ENCODE measurements at places on chromosomes 4 and X.

- DNase-seq: no peak
These were observed 355.1 kb downstream of the HS3ST1 start for GRCh38 chr4:11073621-11074051.

- no peak for DNase-seq
These were observed 68.0 kb upstream of the ATXN3L start for GRCh38 chrX:13387666-13388494.

- no peak for DNase-seq
These were observed at the start of gene CD99 for GRCh38 chrX:2690856-2691542. TSS of gene CD99 (plus strand) at chrX:2691295. CDS start at chrX:2691361, 66 bp downstream.

DNA sequence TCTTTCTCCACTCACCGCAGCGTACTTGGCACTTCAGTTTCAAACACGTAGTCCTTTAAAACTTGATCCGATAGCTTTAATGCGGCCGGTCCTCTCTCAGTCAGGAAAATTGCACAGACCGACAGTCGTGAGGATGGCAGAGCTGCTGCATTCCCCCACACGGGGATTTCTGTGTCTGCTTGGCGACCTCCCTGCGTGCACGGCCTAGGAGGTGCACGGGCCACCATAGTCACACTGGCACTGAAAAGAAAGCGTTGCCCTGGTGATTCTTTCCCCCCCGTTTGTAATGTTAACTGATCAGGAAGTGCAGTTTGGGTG, 10.3 kb downstream of the AKAP17A start:
- no peak for DNase-seq

DNA sequence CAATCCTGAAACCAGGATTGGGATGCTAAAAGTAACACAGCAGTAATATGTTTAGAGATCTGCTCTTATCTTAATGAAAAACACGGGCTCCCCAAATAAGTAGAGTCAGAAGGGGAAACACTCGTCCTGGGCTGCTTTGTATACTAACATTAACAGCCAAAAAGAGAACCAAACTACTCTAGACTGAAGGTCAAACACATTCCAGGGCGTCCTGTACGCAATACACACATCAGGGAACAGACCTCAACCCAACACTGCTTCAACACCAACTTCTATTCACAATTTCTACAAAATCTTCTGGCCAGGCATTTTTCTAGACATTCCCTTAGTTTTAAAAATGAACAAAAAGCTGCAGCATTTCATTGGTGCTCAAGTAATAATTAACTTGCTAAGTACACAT, 21.4 kb downstream of the FAT1 start:
- no peak for DNase-seq

DNA sequence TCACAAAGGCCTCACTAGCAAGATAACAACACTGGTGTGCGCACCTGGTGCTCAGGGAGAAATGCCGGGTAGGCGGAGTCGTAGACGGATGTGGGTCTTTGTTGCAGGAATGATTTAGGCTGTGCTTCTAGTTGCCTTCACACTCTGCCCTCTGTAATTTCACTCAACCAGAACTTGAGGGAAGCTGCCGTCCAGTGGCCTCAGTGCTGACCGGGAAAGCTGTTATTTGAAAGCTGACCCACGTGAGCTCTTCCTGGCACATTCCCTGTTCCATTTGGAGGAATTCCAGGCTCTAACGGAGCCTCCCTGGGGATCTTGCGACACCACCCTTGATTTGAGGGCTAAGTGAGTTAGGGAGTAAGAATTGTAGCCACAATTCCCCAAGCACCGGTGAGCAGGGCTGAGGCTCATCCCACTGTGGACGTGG, 15.9 kb downstream of the SH3TC1 start:
- no peak for DNase-seq

GRCh38 chrX:152070144-152070543, 68.2 kb downstream of the MAGEA10 start:
- DNase-seq: no peak

GRCh38 chr4:170497112-170497511, 407.4 kb upstream of the AADAT start:
- DNase-seq: no peak

DNA sequence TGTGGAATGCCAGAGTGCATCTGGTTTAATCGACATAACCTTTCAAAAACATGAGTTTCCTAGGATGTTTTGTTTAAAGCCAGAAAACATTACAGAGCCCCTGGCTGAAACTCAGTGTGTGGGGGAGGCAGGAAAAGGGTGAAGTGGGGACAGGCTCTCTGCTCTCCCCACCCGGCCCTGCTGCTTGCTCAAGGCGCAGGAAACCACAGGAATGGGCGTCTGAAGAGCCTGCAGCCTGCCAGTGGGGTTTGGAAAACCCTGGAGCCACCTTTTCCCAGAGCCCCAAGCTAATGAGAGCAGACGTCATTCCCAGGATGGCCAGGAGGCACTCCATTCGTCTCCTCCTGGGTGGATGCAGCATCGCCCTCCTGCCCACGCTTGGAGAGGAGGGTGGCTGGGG, 240.6 kb downstream of the AFAP1 start:
- no peak for DNase-seq

GRCh38 chr4:90889171-90889570, 762.0 kb downstream of the CCSER1 start:
- no peak for DNase-seq

DNA sequence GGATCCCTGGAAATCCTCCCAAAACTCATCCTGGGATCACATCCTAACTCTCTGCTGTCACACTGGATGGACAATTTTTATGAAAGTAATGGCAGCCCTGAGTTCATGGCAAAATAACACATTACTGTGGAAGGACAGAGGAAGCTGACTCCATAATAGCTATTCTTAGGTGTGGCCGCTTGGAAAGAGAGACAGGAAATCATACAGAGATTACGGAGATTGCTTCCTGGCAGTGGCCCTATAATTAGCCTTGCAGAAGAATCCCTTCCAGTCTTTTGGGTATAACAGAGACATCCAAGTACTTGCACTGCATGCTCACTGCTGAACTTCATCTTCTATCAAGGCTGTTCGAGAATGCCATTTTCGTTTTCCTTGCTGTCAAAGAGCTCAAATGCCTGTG, 133.1 kb upstream of the VCX start:
- DNase-seq: no peak

DNA sequence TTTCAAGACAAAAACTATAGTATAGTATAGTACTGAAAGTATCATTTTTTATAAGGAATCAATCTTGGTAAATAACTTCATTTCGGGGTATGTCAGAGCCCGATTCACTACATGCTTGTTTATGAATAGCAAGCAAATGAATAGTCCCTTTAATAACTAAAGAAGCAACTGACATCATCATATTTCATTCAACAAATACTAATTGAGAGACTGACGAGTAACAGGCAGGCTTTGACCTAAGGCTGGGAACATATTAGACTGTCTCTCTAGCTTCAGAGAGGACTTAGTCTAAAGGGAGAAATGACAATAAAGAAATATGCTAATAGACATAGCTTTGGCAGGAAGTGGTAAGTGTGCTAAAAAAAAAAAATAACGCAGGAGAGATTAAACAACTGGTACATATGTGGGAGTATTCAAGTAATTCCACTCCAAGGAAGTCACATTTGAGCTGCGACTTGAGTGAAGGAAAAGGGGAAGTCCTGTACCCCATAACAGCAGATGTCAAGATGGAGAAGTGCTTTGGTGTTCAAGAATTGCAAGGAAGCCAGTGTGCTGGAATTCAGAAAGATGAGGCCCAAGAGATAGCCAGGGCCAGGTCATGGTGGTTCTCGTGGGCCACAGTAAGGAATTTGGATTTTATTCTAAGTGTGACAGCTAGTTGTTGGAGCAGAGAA, 284.9 kb downstream of the FBXO8 start:
- no peak for DNase-seq

DNA sequence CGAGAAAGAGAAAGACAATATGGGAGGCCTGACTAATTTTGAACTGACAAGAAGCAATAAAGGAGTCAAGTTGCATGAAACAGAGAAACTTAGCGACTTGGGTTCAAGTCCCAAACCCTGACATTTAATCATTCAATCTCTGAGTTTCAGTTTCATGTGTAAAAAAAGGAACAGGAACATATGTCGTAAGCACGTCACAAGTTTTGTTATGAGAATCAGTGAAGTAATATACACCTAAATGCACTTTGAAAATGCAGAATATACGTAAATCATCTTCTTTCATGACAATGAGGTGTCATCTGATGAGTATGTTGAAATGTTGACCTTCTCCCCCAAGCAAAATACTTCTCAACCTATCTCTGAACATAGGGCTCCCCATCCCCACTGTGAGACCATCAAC, 10.4 kb downstream of the ACOT9 start:
- no peak for DNase-seq

DNA sequence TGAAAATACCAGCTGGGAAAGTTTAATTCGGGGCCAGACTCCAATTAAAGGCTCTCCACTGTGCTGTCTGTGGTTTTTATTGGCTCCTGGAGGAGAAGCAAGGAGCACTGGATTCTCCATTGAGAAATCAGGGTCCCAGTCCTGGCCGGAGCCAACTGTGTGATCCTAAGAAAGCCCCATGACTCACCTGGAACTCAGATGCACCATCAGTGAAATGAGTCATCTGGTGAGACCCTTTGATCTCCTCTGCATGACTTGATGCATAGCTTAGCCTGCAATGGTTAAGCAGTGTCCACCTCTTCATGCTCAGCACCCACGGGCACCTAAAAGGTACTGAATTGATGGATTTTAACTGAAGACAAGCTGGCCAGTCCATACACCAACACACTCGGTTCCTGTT, 119.2 kb upstream of the VCX3B start:
- DNase-seq: no peak

GRCh38 chr4:97110506-97110905, 1032.8 kb downstream of the STPG2 start:
- DNase-seq: no peak

- no peak for DNase-seq
These were observed 472.5 kb downstream of the STPG2 start for GRCh38 chr4:97670703-97671269.

GRCh38 chr4:82891707-82892466, 934 bp upstream of the SEC31A start:
- DNase-seq: no peak

GRCh38 chr4:140256335-140256734, 102.4 kb upstream of the MAML3 start:
- DNase-seq: no peak

DNA sequence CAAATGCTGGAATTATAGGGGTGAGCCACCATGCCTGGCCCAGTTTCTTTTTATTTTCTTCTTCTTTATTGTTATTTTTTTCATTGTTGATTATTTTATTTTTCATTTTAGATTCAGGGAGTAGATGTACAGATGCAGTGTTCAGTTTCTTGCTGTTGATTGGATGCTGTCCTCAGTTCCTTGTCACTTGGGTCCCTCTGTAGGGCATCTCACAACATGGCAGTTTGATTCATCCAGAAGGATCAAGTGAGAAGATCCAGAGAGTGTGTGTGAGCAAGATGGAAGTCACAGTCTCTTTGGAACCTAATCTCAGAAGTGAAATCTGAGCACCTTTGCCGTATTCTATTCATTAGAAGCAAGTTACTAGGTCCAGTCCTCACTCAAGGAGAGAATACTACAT, 20.9 kb downstream of the HMGB3 start:
- DNase-seq: no peak

DNA sequence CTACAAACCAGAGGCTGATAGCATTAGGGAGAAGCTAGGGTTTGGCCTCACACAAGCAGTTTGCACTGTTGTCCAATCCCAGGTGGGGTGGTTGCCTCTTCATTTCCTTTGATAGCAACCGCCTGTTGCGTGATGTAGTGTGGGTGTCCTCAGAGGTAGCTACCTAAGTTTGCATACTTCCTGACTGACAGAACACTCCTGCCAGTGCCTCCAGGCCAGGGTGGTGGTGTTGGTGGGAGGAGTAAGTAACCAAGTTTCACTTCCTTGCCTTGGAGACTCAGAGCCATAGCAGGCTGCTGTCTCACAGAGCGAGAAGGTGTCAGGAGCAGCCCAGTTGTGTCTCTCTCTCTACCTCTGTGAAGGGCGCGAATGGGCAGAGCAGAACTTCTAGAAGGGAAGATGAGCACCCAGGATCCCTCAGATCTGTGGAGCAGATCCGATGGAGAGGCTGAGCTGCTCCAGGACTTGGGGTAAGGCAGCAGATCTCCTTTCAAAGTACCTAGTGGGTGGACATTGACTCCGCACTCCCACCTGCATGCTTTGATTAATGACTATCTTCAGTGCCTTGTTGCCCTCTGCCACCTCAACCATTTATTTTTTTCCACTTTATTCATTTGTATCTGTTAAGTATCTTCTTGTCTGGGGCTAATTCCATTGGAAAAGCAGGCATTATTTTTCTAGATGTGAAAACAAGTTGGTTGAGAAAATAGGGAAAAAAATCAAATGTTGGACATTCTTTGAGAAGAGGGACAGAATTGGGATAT, at the start of gene DAPP1:
Gene DAPP1 (plus strand): TSS at position 283 of the 764 bp plus-strand sequence. CDS start 87 bp downstream, at position 370.
- no peak for DNase-seq

DNA sequence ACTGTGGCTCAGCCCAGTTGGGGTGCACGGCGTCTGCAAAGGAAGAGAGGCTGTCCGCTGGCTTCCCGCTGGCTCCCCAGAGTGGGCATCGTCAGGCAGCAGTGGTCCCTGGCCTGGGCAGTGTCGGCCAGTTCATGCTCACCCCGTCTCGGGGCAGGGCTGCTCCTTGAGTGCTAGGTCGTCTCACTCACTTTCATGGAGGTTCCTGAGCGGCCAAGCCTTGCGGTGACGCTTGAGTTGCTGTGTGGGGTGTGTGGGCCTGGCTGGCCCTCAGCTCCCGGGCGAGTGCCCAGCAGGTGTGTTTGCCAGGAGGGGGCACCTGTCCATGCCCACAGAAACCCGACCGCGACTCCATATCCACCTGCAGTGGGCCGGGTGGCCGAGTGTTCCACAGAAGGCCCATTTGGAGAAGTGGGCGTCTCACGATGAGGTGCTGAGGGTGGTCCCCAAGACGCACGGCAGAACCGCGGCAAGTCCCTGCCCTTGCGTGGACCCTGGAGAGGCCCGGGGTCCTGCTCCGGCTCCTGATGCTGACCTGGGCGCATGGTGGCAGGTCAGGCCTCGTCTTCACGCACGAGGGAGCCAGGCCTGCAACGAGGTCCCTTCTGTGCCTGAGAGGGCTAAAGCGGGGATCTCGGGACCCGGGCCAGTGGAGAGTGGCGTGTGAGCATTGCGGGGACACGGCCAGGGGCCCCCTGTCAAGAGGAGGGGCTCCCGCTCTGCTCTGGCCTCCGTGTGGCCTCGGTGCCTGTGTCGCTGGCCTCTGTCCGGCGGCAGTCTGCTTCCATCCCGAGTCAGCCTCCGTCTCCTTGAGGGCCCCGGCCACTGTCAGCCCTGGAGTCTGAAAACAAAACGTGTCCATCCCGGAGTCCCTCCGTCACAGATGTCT, 18.5 kb upstream of the UVSSA start:
- no peak for DNase-seq

- no peak for DNase-seq
These were observed 12.5 kb downstream of the CCNG2 start for GRCh38 chr4:77169481-77169880.

- no peak for DNase-seq
These were observed 151.8 kb upstream of the BCOR start for GRCh38 chrX:40249582-40249981.

GRCh38 chr4:150209140-150209829, 131.0 kb downstream of the DCLK2 start:
- DNase-seq: no peak

DNA sequence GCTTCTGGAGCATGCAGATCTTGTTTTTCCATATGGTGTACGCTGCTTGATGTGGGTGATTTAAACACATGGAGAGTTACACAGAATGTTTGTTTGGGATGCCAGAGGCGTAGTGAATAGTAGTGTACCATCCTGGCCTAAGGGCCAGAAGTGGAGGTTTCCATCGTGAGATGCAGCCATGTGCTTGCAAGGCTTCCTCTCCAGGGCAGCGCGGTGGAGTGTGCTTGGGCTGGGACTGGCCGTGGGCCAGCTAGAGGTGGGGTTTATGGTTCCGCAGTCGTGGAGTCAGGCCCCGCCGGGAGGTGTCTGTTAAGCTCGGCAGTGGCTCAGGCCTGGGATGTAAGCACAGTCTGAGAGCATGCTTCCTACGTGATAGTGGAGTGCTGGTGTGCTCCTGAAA, 14.0 kb downstream of the STOX2 start:
- no peak for DNase-seq

Data from vagina (tissue), 2 donors.